RPMI7951 (cell line): ENCODE measurements at places on chromosomes 5 and 9.

DNA sequence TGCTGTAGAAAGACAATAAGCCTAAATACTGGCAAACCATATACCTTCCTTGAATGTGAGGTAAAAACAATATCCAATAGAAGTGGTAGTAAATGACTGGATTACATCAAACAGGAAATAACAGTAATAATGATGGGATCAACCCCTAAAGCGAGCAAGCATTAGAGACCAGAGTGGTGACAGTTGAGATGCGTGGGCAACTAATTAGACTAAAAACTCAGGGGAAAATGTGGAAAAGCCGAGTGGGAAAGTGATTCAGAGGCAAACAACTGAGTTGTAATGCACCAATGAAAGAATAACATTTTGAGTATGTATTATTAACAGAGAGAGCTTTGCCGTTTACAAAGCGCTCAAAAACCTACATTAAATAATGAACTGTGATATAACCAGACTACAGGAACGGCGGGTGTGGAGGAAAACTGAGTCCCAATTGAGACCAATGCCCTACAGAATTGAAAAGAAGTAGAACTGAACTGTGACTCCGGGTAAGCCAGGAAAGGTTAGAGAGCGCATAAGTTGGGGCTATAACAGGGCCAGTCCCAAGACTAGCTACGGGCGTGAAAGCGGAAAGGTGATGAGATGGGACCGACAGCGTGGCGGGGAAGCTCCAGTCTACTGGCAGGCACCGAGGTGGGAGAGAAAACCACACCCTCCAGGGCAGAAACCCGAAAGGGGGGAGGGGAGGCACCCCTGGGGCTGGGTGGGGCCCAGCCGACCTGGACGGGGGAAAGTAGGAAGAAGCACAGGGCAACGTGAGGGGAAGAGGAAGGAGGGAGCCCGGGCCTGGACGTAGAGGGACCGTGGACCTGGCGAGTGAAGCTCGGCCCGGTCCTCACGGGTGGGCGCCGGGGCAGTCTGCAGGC, 592 bp downstream of the UBAP2 start:
- peak; percentile 27 for DNase-seq

GRCh38 chr9:90022474-90022873, 417.7 kb downstream of the GADD45G start:
- DNase-seq, result no peak

DNA sequence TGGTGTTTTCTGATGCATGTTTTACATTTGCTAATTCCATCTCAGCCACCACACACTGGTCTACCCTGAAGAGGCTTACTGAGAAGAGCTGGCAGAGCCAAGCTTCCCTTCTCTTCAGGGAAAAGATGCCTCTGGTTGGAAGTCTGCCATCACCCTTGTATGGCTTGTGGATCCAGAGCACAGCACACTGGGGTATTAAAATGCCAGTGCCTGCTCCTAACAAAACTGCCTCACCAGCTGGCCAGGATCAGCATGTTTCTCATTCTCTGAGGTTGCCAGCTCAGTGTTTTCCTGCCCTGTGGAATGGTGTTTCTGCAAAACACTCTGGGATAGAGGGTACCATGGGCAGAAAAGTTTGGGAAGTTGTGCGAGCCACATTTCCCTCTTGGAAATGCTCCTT, 31.6 kb upstream of the ZNF618 start:
- DNase-seq, result no peak

DNA sequence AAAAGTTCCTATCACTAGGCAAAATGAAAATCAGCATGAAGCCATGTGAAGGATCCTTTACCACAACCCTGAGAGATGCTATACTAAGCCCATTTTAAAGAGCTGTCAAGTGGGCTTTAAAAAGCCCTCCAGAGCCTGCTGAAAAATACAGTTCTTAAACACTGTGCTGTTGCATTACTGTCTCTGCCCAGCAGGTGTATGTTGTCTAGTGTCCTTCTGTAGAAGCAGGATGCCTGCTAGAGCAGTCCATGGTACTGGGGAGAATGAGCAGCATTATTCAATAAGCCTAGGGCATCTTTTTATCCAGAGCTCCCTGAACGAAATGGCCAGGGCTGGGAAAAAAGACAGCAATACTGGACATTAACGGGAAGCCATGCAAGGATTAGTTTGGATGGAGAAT, 126.2 kb upstream of the PLCXD3 start:
- peak; percentile 34 for DNase-seq

DNA sequence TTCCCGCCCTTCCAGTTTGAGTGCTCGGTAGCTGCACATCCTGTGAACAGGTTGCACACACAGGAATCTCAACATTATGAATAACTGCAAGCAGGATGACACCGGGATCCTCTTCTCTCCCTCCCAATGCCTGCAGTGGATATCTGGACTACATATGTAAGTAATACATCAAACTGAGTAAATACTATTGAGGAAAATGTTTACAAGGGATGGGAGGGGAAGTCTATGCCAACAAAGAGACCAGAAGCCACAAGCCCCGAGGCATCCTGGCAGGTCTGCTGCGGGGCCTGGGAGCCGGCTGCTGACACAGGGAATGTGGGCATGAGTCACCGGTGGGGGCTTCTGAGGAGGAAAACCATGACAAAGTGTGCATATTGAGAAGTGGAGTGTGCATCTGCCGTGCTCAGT, 8.6 kb upstream of the ANKRD33B start:
- peak; percentile 96 for DNase-seq

DNA sequence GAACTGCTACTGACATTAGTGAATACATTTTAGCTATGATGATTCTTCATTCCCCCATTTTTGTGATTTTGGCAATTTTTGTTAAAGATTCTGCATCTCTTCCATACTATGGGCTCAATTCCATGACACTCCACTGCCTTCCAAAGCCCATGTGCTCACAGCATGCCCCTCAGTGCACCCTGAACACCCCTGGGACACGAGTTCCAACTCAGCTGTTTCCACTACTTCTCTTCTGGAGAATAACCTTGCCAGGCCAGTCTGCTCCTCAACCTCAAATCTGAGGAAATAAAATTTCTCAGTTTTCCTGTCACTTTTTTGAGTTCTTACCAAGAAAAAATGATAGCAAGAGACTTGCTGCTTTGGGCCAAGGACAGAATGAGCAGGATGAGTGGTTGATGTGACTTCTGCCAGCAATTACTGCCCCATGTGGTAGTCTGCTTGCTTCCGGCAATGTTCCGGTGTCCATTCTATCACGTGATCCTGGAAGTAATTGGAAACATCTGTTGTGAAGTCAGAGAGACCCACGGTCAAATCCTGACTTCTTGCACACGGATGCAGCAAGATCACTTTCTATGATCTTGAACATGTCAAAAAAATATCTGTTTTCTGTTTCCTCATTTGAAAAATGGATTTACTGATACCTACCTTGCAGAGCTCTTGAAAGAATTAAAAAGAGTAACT, 58.3 kb downstream of the EGFLAM start:
- peak; percentile 84 for DNase-seq

- no peak for DNase-seq
Measured at GRCh38 chr9:122398371-122398924, 27.6 kb downstream of the PTGS1 start.

GRCh38 chr5:156391139-156391538, 64.2 kb downstream of the SGCD start:
- DNase-seq, result peak; percentile 56

- DNase-seq, result peak; percentile 2
Measured at GRCh38 chr5:153223376-153223775, 267.1 kb upstream of the GRIA1 start.

GRCh38 chr9:87944682-87945081, 26.9 kb downstream of the SPATA31C1 start:
- DNase-seq, result no peak

DNA sequence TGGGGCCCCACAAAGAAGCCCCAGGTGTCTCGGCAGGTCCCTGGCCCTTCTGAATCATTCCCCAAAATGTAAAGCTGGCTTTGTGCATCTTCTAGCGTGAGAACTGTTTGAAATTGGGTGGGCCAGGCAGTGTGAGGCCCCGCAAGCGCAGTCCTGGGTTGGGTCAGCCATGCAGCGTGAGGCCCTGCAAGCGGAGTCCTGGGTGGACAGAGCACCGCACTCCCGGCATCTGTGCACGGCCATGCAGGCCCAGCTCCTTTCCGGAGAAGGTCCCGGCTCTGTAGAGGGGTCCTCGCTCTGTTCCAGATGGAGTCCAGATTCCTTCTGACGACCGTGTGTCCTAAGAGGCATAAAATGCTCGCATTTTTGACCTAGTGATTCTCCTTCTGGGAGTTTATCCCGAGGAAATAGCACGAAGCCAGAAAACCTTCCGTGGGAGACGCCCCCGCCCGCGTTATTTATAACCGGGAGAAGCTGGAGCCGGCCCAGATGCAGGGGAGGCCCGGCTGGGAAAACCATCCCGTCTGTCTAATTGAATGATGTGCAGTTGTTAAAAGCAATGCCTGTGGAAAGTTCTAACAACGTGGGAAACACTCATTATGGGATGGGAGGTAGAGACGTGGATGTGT, 19.4 kb upstream of the NOTCH1 start:
- DNase-seq, result no peak

GRCh38 chr5:132099076-132099748, 25.6 kb downstream of the CSF2 start:
- no peak for DNase-seq

DNA sequence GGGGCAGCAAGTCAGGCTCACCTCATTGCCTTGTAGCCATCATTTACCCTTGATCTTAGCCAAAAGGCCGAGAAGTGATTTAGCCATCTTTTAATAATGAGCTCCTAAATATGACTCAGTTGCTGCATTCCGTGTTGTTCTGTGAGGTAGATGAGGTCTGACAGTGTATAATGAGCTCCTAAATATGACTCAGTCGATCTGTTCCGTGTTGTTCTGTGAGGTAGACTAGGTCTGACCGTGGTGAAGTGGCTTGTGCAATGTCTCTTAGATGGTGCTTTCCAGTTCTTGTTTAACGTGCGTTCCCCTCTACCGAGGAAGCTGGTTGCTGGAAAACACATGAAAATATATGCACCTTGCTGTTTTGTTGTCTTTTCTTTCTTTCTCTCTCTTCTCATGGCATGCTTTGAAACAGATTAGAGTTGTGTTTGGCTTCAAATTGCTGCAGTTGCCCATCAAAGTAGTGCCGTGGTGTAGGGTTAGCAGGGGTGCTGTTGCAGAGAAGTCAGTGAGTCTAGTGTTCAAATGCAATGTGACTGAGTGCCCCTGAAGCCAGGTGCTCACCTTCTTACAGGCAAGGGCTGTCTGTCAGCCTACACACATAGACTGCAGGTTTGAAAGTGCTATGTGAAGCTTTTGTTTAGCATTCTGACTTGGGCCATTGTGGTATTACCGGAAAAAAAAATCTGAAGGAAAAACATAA, 118.6 kb downstream of the KDM4C start:
- DNase-seq, result no peak

GRCh38 chr5:38782180-38782835, 63.5 kb upstream of the OSMR start:
- no peak for DNase-seq

- peak; percentile 58 for DNase-seq
Measured at GRCh38 chr9:90979138-90979551, 177.5 kb downstream of the SYK start.

DNA sequence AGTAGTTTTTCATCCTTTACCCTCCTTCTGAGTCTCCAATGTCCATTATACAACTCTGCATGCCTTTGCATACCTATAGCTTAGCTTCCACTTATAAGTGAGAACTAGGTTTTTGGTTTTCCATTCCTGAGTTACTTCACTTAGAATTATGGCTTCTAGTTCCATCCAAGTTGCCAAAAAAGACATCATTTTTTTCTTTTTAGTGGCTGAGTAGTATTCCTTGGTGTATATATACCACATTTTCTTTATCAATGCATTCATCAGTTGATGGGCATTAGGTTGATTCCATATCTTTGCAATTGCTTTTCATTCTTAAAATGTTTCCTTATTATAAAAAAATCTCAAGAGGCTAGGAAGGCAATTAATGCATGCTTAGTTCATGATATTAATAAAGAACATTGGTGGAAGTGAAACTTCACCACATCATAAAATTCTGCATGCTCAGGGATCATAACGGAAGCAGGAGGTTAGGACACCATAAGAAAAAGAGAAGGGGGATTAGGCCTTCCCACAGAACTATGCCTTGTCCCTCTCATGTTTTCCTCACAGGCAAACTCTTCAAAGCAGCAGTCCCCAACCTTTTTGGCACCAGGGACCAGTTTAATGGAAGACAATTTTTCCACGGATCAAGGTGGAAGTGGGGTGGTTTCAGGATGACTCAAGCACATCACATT, 105.2 kb downstream of the FRMD3 start:
- DNase-seq, result no peak

- DNase-seq, result peak; percentile 3
Measured at GRCh38 chr5:80763873-80764647, 109.3 kb upstream of the DHFR start.

- DNase-seq, result no peak
Measured at GRCh38 chr9:117403848-117404247, 11.0 kb downstream of the ASTN2 start.

- DNase-seq, result no peak
Measured at GRCh38 chr9:137169896-137170358, at the start of gene LRRC26. Gene LRRC26 (minus strand): TSS chr9:137170051. CDS start chr9:137169943, 108 bp downstream.

DNA sequence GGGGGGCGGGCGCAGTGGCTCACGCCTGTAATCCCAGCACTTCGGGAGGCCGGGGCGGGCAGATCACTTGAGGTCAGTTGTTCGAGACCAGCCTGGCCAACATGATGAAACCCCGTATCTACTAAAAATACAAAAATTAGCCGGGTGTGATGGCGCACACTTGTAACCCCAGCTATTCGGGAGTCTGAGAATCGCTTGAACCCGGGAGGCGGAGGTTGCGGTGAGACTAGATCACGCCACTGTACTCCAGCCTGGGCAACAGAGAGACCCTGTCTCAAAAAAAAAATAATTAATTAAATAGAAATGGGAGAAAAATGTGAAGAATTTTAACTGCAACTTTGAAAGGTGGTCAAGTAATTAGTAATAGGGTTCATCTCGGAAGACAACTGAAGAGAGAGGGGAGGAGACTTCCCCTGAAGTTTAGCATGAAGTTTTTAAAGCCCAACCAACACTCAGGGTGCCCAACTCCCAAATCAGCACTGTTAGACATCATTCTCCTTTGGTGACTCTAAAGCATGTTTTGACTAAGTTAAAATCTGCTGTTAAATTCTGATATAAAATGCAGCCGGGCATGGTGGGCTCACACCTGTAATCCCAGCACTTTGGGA, 1.4 kb upstream of the CSNK1A1 start:
- DNase-seq, result no peak

DNA sequence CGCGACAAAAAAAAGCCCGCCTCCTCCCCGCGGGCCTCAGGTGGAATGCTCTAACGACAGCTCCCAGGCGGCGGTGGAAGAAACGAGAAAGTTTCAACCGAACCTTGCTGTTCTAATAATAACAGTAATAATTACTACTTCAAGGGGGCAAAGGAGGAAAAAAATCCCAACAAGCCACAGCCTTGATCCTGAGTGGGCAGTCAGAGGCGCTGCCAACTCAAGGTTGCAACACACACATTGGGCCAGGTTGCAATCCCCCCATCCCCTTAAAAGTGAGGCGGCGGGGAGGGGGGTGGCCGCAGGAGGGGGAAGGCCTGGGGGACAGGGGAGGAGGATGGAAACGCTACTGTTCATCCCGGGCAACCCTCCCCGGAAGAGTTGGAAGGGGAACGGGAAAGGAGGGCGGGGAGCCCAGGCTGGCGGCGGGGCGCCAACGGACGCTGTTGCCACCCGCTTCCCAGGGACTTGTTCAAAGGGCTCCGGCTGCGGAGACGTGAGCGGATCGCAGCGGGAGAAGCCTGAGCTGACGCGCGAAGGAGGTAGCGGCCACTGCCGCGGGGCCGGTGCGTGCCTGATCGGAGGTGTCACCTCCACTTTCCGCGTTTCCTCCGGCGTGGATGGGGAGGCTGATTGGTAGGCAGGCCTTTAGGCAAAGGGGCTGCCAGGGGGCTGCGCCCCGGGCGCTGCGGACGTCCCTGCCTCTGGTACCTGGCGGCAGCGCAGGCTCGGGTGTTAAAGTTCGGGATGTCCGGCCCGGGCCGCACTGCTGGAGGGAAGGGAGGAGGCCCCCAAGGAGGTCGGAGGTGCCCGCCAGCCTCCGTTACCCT, 647 bp downstream of the SMARCA2 start:
- peak; percentile 47 for DNase-seq
